IMR-90 (cell line): ENCODE measurements at places on chromosomes 4 and X. TPM values are rescaled to one million over a fixed set of nuclear protein-coding genes. Genes with fewer than 3 reads are reported as not detected.

DNA sequence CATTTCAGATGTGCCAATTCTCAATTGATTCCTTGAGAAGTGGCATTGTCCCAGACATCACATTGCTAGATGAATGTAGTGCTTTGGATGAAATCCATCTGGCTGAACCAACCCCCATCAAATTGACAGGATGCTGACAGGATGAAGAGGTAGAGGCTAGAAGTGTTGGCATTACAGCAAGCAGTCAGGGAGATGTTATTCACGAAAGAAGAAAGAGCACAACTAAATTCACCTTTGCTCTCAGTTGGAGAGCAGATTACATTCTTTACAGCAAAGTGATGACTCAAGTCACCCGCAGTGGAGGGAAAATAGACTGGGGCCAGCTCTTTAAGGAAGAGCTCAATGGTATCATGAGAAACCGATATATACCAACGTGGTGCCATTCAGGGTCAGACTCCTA is 259.6 kb downstream of the C4orf33 start:
- no peak for DNase-seq

DNA sequence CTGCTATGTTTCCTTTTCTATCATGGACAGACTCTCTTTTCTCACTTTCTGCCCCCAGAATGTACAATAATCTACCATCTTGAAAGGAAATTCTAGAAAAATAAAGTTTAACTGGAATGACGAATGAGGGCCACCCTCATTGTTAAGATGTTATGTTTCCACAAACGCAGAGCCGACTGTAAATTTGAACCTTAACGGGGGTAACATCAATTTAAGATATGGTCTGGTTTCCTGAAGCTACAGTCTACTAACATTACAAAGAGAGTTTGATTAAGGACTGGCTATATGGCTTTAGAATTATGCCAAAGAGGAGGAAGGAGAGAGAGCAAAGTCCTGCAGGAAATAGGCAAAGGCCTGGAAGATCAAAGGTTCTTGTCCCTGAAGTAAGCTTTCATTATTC is 227.2 kb downstream of the USP46 start:
- no peak for DNase-seq

GRCh38 chr4:168485156-168485910 is 5.0 kb upstream of the DDX60L start:
- peak; percentile 10 for DNase-seq

GRCh38 chr4:100823066-100823992 is 305.5 kb upstream of the EMCN start:
- no peak for DNase-seq

GRCh38 chr4:10162341-10163000 is 45.9 kb upstream of the WDR1 start:
- DNase-seq, result no peak

GRCh38 chrX:145677109-145677817 is 140.4 kb upstream of the SLITRK2 start:
- DNase-seq, result no peak

- no peak for DNase-seq
Measured at GRCh38 chr4:82436780-82437179, 6.4 kb downstream of the ENOPH1 start.

DNA sequence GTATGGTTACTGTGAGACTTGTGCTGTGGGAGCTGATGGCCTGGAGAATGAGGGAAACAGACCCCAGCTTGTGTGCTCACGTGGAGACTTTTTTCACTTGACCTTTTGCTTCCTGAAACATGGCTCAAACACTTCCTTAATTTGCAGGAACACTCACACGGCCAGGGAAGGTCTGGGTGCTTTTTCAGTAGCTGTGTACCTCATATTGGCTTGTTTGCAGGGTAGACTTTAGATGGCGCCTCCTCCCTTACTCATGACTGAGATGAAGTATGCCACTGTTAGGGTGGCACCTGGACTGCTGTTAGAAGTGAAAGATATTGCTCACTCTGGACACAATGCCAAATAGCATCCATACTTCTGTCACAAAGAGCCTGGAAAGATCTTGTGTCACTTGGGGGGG is 75.7 kb upstream of the WDR1 start:
- DNase-seq, result no peak

GRCh38 chr4:110619463-110620247 is 3.2 kb downstream of the PITX2 start:
- DNase-seq, result no peak

DNA sequence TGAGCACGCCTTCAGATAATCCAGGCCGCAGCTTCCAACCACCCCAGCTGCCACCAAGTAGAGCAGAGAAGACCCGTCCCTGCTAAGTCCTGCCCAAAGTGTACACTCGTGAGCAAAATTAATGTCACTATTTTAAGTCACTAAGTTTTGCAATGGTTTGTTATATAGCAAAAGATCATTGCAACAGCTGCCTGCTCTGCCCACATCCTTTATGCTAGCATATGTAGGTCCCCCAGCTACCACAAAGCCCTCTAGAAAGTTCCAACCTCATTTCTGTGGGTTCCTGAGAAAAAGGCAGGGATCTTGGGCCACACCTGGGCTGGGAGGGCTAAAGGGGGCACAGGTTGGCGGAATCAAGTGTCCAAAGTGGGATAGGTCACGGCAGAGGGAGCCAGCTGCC is 346.9 kb downstream of the BCOR start:
- DNase-seq, result no peak

GRCh38 chr4:101594588-101594987 is 195.9 kb upstream of the BANK1 start:
- DNase-seq, result no peak

GRCh38 chr4:42302348-42302747 is 94.9 kb upstream of the SHISA3 start:
- peak; percentile 9 for DNase-seq

GRCh38 chr4:78774417-78774816 is 1.7 kb upstream of the BMP2K start:
- DNase-seq, result peak; percentile 49

GRCh38 chr4:123399627-123400358 is 3.2 kb downstream of the SPRY1 start:
- DNase-seq, result no peak

GRCh38 chr4:164210377-164210776 is 543.6 kb upstream of the SMIM31 start:
- peak; percentile 4 for DNase-seq

The PLP1 gene
- polyA plus RNA-seq, result 0.60 and 0.62 TPM in 2 replicates

The BEND2 gene
- not detected in 2 replicates for polyA plus RNA-seq

The UCHL1 gene
- 1,796 and 2,118 TPM in 2 replicates for polyA plus RNA-seq

The FREM3 gene
- not detected in 2 replicates for polyA plus RNA-seq

The DCUN1D4 gene
- polyA plus RNA-seq, result 28.4 and 31.0 TPM in 2 replicates

The IL2 gene
- polyA plus RNA-seq, result not detected in 2 replicates

The F8A2 gene
- polyA plus RNA-seq, result not detected in 2 replicates

The ATP5ME gene
- polyA plus RNA-seq, result 603 and 663 TPM in 2 replicates
